Stimulated activated CD8-positive, alpha-beta memory T cell treated with anti-CD3 and anti-CD28 coated beads, Interleukin-4, amount 100 ng/mL, for 1 hour (primary cell): ENCODE measurements at places on chromosomes 3 and 15.

DNA sequence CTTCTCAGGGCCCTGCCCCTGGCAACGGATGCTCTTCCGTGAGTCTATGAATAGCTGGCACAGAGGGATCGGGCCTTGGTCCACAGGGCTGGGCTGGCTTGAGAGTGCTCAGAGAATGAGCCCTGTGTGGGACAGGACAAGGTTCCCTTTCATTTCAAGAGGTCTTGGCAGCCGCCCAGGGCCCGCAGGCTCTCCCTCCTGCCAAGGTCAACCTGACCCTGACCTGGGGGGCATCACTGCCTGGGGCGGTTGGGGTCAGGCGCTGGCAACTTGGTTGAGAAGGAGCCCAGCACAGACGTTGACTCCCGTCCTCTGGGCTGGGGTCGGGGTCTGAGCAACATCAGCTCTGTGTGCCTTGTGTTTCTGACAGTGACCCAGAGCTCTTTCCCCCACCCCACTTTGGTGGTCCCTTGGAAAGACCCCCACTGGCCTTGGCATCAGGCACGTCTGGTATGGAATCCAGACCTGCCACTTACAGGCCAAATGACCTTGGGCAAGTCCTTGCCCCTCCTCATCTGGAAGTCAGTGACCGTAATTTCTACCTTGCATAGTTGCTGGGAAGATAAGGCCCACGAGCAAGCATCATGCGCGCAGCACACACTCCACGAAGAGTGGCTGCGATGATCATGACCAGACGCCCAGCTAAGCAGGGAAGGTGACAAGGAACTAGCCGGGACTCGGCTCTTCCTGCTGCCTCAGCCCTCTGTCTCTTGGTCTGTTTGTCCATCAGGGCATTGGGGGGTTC, 36.4 kb downstream of the EPHB3 start:
- no peak for DNase-seq

DNA sequence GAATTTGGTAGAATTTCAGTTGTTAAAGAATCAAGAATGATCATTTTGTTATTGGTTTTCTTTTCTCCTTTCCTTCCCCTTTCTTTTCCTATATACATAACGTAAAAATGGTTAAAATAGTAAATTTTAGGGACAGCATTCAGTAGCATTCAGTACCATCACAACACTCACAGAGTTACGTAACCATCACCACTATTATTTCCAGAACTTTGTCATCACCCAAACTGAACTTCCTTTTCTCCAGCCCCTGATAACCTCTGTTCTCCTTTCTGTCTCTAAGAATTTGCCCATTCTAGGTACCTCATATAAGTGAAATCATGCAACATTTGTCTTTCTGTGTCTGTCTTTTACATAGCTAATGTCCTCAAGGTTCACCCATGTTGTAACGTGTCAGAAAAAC, 165.3 kb downstream of the AKAP13 start:
- DNase-seq, result no peak

GRCh38 chr3:29696311-29696710, 415.4 kb downstream of the RBMS3 start:
- no peak for DNase-seq

DNA sequence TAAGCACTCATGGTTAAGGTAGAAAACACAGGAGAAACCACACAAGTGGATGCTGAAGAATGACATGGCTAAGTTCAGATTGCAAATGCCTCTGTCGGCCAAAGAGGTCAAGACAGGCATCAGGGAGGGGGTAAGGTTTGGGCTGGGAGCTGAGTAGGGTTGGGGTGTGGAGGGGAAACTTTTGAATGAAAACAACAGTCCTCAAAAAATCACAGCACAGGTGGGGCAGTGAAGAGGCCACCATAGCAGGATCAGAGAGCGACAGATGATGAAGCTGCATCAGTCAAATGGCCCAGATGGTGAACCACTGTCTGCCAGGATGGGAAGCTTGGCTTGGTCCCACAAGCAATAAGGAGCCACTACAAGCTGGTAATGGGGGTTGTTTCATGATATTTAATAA, 74.9 kb downstream of the ADCY5 start:
- no peak for DNase-seq

- no peak for DNase-seq
These were observed 32.1 kb upstream of the TOPBP1 start for GRCh38 chr3:133693821-133694220.

DNA sequence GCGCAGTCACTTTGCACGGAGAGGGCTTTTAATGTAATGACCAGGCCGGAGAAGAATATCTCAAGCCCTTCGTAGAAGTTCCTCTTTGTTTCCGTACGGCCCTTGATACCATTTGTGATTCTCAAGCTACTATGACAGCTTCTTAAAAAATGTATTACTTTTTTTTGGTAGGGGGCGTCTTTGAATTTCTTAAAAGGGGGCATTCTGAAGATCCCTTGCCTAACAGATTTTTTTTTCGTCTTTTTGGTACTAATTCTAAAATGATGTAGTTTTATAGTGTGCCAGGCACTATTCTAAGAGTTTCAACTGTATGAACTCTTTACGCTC, 614.0 kb downstream of the MCTP2 start:
- no peak for DNase-seq

DNA sequence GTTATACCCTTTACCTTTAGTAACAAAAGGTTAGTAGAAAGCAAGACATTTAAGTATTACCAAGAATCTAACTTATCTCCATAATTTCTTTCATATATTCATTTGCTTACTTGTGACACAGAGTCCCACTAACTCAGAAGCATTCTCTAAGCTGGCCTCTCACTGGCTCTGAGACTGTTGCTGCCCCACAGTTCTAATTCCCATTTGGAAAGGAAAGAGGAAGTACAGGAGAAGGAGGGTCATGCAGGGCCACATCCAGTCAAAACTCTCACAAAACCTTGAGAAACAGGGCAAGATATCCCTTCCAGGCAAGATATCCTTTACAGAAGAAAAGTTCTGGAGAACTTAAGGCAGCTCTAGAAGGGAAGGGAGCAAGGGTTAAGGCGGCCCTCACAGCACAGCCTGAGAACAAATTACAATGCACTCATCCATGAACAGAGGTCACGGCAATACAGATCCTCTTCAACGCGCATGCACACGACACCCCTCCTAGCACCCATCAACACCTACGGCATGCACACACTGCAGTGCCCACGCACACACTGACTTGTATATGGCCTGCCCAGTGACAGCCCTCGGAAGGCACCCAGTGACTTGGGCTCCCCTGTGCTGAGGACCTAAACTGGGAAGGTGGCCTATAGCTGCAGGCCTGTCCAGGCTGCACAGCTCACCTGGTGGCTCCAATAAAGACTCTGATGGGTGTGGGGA, 13.0 kb upstream of the MYO5C start:
- no peak for DNase-seq

- DNase-seq, result no peak
These were observed 684 bp downstream of the CAPN3 start for GRCh38 chr15:42359985-42360384.

DNA sequence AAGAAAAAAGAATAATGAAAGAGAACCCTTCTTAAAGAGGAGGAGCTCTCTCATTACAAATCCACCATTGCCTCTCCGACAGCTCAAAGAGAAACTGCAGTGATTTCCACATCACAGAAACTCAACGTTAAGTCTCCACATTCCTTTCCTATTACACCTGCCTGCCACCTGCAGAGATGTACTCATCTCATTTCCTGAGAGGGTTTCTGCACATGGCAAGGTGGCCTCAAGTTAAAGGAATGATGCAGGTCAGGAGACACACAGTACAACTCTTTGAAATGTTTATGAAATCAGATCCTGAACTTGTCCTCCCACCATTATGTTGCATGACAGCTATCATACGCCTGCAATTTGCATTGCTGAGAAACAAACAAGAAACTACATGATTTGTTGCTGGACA, 458.4 kb upstream of the ADAMTS9 start:
- DNase-seq, result no peak

GRCh38 chr3:111538681-111539083, 3.3 kb upstream of the CD96 start:
- DNase-seq, result no peak

DNA sequence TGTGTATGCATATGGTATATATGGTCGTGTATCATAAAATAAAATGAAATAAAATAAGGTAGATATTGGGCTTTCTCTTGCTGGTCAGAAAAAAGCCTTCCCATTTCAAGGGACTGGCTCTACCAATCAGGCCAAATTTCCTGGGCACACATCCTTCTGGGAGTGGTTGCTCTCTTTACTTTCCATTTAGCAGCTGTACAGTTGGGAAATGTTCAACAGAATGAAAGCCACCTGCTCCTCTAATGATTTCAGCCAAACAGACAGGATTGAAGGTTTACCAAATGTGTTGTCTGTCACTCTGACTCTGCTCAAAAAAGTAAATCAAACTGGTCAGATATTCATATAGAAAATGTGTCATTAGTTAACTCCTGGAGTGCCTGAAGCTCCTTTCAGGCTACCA, 380.4 kb downstream of the ROBO2 start:
- no peak for DNase-seq

DNA sequence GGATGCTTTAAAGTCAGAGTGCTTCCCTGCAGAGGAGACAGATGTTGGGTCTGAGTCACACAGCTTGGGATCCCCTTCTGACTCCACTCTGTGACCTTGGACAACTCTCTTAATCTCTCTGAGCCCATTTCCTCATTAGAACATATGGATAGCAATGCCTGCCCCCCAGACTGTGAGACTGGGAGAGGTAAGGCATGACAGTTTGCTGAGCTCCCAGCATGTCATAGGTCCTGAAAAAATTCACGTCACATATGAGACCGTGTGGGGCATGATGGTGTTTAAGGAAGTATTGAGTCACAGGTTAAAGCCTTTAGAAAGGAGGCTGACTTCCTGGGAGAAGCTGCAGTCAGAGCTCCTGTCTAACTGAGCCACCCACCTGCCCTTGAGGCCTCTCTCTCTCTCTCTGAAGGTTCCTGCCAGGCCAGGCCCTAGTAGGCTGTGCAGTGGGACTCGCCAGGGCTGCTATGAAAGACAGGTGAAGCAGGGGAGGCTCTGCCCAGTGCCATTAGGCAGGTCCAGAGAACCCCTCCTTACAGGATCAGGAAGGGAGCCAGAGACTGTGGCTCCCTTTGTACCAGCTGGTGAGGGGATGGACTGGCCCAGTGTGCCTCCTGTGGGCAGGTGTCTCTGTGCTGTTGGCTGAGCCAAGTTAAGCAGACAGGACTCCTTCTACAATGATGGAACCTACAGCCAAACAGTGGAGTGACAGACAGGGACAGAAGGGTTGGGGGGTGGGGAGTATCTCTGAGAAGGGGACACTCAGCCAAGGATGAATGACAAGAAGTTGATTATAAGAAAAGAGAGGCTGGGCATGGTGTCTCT, 19.5 kb upstream of the DOCK3 start:
- DNase-seq, result no peak

DNA sequence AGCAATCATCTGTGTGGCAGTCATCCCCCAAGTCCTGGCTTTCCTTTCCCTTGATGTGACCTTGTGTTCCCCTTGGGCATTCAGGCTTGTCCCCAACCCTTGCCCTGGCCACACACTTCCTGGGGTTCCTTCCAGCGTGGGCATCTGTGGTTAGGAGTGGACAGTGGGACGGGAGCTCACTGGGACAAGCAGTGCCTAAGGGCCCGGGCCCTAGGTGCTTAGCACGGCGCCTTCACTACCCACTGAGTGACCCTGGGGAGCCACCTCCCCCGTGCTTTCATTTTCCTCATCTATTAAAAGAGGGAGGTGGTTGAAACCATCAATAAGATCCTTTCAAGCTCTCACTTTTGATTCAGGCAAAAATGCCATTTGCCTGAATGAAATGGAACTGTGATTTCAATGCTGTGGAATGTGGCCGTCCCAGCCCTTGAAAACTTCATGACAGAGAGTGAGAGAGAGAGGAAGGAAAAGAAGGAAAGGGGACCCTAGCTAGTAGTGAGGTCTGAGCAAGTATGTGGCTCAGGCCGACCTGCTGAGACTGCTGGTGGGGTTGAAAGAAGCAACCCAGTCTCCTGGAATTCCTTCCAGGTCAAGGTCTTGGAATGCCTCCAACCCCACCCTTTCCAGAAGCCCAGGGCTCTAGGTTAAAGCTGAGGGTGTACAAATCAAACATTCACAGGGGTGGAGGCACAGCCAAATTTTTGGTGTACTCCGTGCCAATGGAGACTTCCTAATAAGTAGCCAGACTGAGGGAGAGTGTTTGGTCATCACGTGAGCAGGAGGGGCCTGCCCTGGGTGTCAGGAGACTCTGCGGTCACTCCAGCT, 302.9 kb downstream of the TLE3 start:
- DNase-seq, result no peak

GRCh38 chr15:46543626-46544025, 908.8 kb downstream of the SQOR start:
- no peak for DNase-seq

DNA sequence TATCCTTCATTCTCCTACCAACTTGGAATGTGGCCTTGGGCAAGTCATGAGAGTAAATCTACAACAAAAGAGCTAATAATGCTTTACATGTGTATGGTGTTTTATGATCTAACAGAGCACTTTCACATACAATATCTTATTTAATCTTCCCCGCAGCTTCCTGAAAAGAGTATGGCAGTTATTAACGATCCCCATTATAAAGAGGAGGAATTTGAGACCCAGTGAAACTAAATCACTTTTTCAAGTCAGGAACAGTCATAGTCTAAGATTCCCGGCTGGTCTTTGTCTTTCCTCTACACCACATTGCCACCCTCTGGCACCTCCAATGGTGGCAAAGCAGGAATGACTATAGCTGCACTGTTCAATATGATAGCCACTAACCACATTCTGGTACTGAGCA, 69.7 kb upstream of the CMSS1 start:
- DNase-seq, result no peak

DNA sequence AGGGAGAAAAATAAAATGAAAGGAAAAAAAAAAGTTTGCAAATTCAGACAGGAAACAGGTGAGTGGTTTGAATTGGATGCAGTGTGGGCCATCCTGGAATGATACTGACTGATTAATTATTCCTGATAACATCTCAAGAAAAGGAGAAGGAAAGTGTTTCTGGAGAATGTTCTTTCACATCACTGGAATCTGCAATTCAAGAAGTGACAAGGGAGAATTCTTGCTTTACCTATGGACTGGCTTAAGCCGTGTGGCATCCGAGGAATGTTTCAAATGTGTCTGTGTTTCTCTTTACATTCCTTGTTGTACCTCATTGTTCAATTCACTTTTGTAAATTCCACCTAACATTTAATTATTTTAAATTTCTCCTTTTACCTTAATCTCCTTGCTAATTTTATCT, 465.0 kb downstream of the EPHB1 start:
- DNase-seq, result no peak

DNA sequence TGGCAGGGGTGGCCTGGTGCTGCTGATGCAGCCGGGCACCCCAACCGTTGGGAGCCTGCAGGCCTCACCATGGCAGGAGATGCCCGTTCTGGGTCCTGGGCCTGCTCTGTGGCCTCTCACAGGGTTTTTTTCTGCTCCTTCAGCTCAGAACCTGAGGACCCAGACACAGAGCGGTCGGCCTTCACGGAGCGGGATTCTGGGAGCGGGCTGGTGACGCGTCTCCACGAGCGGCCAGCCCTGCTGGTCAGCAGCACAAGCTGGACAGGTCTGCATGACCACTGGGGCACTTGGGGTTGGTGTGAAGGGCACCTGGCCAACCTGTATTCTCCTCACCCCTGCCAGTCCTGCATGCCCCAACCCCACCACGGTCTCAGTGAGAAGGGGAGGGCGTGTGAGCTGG, 10.3 kb downstream of the ALG1L2 start:
- DNase-seq, result no peak

GRCh38 chr3:20141316-20141715, 44.7 kb downstream of the SGO1 start:
- DNase-seq, result no peak

GRCh38 chr3:185653949-185654757, 68.1 kb downstream of the SENP2 start:
- DNase-seq, result no peak
